ENCODE measurements at places on chromosomes 12 and 14.

DNA sequence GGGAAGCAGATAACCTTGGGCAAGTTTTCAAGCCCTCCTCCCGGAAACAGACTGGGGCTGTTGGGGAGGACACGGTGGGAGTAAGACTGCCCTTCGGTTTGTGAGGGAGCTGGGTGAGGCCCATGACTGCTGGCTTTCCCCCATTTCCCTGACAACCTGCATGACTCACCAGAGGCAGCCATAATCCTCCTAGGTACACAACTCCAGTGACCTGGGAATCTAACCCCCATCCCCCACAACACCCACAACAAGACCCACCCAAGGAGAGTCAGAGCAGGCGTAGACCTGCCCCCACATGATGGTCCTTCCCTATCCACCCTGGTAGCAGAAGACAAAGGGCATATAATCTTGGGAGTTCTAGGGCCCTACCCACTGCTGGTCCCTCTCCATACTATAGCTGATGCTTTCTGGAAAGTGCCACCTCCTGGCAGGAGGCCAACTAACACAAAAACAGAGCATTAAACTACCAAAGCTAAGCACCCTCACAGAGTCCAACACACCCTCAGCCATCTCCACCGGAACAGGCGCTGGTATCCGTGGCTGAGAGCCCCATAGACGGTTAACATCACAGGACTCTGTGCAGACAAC, 14.8 kb downstream of the DDX24 start:
- no peak for DNase-seq

GRCh38 chr12:13233830-13234641, 37.5 kb downstream of the EMP1 start:
- no peak for DNase-seq

DNA sequence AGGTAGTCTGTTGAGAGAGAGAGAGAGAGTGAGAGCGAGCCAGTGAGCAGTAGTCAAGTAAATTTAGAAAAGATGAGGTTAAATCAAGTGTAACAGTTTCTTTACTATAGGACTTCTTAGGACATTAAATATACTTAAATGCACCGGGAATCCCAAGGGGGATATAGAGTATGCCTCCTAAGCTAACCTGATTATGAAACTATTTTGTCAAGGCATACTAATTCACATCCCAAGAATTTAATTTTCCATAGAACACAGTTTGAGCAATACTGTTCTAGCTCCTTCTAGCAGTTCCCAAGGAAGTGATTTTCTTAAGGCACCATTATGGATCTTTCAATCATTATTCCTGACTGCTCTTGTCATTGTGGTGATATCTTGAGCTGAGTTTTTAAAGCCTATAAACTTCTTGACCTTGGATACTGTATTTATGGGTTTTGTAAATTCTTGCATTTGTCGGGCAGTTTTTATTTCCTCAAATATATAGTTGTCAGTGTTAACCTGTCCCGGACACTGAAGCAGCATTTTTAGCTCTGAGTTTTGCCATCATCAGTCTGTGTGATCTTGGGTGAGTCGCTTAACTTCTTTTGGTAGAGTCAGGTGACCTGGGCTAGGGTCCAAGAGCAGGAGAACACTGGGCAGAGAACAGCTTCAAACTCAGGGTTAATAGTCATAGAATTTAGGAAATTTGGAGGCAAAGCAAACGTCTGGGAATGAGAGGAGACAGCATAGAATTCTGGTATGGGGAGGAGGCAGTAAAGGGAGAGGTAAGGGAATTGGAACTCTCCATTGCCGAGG, 196.5 kb upstream of the FRMD6 start:
- no peak for DNase-seq

DNA sequence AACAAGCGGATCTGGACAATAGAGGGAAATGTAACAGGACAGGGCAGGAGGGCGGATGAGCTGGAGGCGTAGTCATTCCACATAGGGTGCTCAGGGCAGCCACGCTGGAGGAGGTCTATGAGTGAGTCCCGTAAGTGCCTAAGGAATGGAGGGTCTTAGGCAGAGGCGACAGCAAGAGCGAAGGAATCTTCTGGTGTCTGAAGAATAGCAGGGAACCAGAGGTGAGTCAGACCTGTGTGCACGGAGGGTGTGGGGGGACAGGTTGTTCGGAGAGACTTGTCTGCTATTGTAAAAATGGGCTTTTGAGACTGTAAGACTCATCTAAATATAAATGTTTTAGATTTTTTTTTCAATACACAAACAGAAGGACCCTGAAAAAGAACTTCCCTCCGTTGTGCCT, 70.6 kb downstream of the SETD3 start:
- no peak for DNase-seq

- DNase-seq = no peak
Observed at GRCh38 chr12:50282721-50283228, 545 bp downstream of the LIMA1 start.

DNA sequence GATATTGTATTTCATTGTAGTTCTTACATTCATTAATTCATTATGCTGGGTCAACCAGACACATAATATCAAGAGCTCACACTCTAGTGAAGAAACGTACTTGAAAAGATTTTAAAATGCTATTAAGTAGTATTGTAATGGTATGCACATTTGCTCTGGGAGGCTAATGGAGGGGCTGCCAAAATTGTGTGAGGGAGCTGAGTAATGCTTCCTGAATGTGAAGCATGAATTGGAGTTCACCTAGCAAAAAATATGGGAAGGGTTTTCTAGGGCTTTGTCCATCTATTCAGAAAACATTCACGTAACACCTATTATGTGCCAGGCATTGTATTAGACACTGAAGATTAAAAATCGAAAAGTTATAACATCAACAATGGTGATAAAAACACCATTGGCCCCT, 403.8 kb upstream of the PDE3A start:
- DNase-seq = no peak

GRCh38 chr14:74599946-74600345, 12.1 kb downstream of the LTBP2 start:
- no peak for DNase-seq

DNA sequence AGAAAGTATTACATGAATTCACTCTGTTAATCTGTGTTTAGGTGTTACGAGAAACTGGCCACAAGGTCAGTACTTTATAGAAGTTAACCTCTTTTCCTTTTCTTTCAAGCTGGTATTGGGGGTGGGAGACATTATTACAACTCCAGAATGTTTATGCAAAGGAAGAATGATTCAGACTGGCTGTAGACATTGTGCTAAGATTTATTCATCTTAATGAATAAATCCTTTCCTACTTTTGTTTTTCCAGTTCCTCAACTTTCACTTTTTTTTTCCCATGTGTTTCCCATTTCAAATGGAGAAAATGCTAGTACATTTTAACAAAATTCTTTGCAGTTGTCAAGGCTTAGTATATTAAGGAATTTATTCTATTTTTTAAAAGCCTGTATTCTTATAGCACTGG, 1.3 kb downstream of the OTOGL start:
- DNase-seq = no peak

DNA sequence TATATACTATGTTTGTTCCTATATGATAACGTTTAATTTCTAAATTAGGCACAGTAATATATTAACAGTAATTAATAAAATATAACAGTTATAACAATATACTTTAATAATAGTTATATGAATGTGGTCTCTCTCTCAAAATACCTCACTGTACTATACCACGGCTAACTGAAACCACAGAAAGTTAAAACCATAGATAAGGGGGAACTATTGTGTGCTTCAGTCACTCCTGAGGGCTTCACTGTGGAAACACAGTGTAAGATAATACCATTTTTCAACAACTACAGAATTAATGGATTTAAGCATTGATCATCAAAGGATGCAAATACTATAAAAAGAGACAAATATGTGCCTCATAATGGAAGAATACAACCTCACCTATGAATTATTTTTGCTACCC, 266.4 kb upstream of the RGS6 start:
- no peak for DNase-seq

GRCh38 chr12:15090441-15090840, 117.6 kb downstream of the PDE6H start:
- no peak for DNase-seq

GRCh38 chr12:101962486-101962885, 85.1 kb downstream of the DRAM1 start:
- DNase-seq = no peak
